MCF 10A (cell line): ENCODE measurements at places on chromosomes 5 and 9.

DNA sequence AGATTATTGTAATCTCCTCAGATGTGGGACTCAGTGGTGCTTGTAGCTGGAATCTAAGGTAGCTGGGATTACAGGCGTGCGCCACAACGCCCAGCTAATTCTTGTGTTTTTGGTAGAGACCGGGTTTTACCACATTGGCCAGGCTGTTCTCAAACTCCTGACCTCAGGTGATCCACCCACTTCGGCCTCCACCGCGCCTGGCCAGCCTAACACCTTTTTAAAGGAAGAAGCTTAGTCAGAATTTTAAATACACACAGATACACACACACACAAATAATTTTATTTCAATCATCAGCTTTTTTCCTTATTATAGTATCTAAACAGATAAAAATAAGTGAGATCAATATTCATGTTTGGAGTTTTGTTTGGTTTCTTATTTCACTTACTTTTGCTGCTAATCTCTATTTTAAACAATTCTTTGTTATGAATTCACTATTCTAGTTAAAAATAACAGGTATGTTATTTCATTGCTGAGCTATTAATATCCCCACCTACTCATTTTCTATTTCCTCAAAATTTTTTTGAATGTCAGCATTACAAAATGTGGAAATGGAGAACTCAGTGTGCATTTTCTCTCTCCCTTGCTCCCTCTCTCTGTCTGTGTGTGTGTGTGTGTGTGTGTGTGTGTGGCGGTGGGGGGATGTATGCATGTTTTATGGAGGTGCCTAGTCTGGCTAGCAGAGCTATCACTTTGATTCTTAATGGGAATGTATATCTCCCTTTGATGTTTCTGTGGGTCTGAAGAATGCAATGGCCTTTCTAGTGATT, 960.6 kb upstream of the DMAC1 start:
- DNase-seq = no peak

DNA sequence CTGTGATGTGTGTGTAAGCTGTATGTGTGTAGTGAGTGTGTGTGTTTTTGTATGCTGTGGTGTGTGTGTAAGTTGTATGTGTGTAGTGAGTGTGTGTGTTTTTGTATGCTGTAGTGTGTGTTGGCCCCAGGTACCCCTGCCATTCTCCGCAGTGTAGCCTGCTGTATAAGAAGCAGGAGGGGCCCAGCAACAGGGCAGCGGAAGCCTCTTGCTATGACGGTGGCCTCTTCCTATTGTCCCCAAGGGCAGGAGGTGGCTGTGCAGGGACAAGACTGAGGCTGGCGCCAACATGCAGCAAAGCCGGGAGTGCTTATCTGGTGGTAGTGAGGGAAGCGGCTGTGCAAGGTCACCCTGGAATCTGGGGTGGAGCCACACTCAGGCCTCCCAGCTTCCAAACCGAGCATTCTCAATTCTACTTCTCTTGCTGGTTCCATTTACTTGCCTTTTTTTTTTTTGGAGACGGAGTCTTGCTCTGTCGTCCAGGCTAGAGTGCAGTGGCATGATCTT, 5.1 kb downstream of the SPAAR start:
- DNase-seq = no peak

DNA sequence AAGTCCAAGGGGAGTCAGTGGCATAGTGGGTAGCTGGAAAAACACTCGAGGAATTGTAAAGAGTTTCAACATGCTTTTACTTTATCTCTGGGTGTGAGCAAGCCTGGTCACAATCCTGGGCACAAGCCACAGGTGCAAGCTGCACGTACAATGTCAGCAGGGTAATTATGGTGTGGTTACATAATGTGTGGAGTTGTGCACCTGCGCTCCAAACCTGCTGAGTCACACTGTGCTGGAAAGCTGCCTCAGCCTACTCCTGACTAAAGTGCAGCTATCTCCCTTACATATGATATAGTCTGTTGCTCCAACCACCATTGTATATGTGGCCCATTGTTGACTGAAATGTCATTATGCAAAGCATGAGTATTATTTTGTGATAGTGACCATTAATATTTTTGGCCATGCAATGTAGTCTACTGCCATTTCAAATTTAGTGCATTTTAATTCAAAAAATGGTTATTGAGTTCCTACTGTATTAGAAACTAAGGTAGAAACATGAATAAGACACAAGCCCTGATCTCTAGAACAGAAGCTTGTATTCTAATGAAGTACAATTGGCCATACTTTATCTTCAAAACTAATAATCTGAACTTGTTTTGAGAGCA, 160.9 kb upstream of the SLC30A5 start:
- peak; percentile 13 for DNase-seq

- no peak for DNase-seq
Observed at GRCh38 chr5:16095612-16096011, 84.0 kb downstream of the MARCHF11 start.

DNA sequence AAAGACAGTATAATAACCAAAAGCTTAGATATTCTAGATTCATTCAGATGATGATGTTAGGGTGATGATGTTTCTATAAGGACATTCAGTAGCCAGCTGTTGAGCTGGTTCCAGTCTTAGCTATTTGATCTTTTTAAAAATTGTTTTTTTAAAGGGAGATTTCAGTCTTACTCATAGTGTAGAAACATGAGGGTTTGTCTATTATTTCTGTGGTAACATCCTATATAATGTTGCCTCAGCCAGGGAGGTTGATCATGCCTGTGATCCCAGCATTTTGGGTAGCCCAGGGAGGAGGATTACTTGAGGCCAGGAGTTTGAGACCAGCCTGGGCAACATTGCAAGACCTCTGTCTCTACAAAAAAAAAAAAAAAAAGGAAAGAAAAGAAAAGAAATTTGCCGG, 167.8 kb downstream of the DOCK2 start:
- no peak for DNase-seq
